Stimulated activated CD8-positive, alpha-beta memory T cell treated with anti-CD3 and anti-CD28 coated beads, Interleukin-4, amount 100 ng/mL, for 4 hours (primary cell): ENCODE measurements at places on chromosomes 3 and 15.

GRCh38 chr15:85397151-85397550 lies 16.7 kb downstream of the AKAP13 start:
- no peak for DNase-seq

GRCh38 chr15:39556461-39556860 lies 24.4 kb upstream of the THBS1 start:
- DNase-seq = no peak

DNA sequence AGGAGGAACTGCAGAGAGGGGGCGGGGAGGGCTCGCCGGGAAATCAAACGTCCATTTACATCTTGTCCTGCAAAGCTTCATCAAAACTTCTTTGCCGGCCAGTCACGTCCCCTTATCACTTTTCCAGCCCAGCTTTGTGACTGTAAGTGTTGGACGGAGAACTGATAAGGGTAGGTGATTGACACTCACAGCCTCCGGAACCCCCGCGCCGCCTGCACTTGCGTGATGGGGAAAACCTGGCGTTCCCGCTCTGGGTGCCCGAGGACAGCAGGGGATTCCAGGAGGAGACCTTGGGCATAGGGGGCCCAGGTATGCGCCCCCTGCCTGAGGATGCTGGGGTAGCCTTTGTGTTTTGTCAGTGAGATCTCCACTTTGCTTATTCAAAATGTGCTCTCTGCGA lies 72.8 kb upstream of the ANKRD34C start:
- DNase-seq = no peak

- no peak for DNase-seq
Measured at GRCh38 chr3:39812537-39812936, 3.1 kb downstream of the MYRIP start.

- DNase-seq = no peak
Measured at GRCh38 chr3:66485291-66485968, 15.4 kb downstream of the LRIG1 start.

- DNase-seq = no peak
Measured at GRCh38 chr3:196111939-196112386, 30.1 kb upstream of the TFRC start.

GRCh38 chr15:88399021-88399685 lies 68.0 kb downstream of the MRPL46 start:
- no peak for DNase-seq

- no peak for DNase-seq
Measured at GRCh38 chr15:70086636-70087035, 11.1 kb downstream of the TLE3 start.

DNA sequence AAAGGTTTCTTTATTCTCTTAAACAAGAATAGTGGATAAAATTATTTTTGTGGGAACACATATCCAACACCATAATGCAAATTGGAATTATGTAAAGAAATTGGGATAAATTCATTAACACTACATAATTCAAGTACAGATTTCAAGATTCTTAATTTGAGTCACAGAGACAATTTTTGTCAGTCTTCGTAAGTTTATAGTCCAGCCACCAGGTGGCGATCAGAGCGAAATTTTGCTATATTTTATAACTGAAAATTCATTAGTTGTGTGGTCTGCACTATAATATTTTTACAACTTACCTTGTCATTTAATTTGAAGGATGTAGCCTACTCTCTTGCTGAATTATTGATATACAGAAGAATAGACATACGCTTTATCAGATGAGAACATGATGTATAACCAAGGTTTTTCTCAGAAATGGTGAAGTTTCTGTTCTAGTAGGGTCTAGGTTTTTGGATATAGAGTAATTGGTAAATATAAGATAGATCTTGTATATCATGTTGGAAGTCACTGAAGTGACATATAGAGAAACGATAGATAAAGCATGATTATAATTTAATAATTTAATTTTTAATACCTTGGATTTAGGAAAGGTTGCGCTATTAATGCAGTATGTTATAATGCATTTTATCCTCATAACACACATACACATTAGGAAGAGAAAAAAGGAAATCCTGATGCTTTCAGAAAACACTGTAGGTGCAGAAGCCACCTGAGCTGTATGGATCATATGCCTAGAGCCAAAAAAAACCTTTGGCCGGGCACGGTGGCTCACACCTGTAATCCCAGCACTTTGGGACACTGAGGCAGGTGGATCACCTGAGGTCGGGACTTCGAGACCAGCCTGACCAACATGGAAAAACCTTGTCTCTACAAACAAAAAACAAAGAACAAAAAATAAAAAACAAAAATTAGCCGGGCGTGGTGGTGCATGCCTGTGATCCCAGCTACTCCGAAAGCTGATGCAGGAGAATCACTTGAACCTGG lies 31.7 kb downstream of the PLSCR4 start:
- no peak for DNase-seq

DNA sequence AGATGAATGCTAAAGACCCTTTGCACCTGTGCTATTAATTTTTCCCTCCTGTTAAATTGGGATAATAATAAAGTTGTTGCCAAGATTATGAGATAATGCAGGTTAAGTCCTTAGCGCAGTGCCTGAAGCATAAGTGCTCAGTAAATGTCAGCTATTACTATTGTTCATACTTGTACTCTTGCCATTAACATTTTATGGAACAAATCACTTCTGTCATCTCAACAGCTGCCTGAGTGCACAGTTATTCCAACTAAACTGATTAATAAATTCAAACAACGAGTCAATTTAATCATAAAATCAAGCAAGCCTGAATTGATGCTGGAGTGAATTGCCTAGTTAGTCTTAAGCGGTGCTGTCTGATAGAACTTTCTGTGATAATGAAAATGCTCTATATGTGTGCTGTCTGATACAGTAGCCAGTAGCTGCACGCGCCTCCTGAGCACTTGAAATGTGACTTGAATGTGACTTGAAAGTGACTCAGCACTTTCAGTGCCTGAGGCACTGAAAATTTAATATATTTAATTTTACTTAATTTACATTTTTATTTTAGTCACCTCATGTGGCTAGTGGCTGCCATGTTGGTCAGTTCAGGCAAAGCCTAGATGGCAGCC lies 198.7 kb upstream of the PFN2 start:
- no peak for DNase-seq

GRCh38 chr15:87626860-87627259 lies 629.7 kb downstream of the NTRK3 start:
- no peak for DNase-seq

GRCh38 chr3:136247855-136248590 lies 2.1 kb upstream of the PCCB start:
- DNase-seq = no peak

GRCh38 chr15:100803171-100803440 lies 76.5 kb upstream of the ALDH1A3 start:
- no peak for DNase-seq

GRCh38 chr3:177284383-177284881 lies 87.2 kb upstream of the TBL1XR1 start:
- no peak for DNase-seq

- no peak for DNase-seq
Measured at GRCh38 chr3:117322866-117323265, 613.3 kb downstream of the TUSC7 start.
